Fibroblast of pulmonary artery (primary cell): ENCODE measurements at places on chromosomes 3 and 15.

GRCh38 chr3:27976933-27977332 lies 254.8 kb upstream of the EOMES start:
- peak; percentile 59 for DNase-seq

DNA sequence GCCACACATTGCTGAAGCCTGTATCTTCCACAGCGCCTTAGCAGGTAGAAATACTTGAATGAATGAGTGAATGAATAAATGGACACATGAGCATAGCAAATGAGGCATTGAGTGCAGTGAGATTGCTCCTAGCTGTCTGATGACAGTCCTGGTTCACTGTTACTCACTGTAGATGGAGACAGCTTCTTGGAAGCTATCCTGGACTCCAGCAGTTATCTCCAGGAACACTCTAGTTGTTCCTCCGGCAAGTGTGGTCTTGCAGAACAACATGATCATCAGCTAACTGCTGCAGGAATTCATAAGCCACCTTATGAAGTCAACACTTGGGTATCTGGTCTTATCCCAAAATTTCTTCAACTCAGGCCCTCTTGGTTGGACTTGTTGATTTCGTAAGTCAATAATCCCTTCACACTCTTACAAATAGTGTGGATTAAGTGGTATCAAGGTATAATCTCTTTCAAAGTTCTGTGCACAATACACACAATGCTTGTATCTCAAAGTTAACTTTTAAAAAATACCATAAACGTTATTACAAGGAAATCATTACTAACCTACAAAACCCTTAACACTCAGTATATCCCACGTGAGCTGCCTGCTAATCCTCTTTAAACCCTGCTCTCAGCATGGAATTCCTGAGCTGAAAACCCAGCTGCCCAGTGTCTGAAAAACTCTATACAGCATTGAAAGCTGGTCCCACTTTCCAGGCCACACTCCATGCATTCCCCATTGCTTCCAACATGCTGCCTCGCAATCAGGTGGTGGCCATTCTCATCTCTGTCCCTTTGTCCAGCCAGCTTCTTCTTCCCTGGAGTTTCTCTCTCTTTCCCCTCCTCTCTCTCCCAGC lies 14.4 kb upstream of the ZBTB38 start:
- DNase-seq, result peak; percentile 66

- no peak for DNase-seq
Observed at GRCh38 chr3:106593381-106593780, 724.6 kb upstream of the CBLB start.

- no peak for DNase-seq
Observed at GRCh38 chr3:180875124-180875698, 37.3 kb upstream of the FXR1 start.

DNA sequence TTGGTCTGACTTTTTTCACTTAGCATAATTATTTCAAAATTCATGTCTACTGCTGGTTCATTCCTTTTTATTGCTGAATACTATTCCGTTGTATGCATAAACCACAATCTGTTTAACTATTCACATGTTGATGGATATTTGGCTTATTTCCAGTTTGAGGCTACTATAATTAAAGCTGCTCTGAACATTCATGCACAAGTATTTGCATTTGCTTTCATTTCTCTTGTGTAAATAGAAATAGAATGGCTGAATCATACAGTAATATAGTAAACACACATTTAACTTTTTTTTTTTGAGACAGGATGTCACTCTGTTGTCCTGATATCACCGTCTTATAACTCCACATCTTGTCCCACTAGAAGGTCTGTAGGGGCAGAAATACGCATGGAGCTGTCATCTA lies 57.3 kb downstream of the NMNAT3 start:
- no peak for DNase-seq

DNA sequence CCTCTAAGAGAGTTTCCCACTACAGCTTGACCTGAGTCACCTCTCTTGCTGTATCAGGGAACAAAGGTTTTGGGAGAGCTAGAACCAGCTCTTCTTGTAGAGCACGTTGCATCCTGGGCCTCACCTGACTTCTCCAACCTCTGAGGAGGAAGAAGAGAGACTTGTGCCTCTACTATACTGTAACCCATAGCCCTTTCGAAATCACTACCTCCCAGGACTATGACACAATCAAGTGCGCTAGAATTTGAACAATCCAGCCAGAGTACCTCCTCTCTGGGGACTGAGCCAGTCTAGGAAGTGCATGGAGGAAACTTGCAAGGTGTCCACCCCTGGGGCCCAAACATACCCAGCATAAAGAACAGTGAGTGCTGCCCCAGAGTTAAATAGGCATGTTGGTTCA lies 192.8 kb upstream of the BHLHE40 start:
- no peak for DNase-seq

GRCh38 chr3:44074181-44074580 lies 167.5 kb upstream of the TOPAZ1 start:
- DNase-seq, result no peak

DNA sequence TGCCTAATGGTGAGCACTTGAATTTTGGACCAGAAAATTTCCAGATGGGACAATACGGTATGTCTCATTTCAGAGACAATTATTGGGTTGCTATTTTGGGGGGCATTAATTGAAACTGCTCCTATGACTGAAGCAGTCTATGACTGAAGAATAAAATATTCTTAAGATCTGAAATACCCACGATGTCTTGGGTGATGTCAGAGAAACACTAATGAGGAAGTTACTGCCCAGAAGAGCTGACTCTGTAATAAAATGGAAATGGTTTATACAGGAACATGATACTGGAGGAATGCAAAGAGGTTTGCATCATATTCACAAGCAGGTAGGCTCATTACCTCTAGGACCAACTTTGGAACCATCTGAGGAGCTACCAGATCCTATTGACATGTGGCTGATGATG lies 68.7 kb downstream of the IL12A start:
- DNase-seq, result no peak

DNA sequence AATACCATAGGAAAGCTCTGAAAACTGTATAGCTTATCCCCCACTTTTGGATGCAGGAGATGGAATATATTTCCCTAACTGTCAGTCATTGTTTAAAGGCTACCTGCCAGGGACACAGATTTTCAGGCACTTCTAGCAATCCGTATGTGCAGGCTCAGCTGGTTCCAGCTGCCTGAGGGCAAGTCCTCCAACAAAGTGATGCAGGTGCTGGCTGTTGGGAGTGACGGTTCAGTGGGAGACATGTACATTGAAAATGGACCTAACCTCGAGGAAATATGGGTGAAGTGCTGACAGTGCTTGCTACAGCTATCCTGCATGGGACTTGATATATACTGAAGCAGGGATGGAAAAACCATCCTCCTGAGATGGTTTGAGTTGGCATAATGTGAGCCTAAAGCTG lies 153.1 kb upstream of the GAP43 start:
- DNase-seq, result no peak

GRCh38 chr3:131739211-131739610 lies 236.4 kb upstream of the MRPL3 start:
- no peak for DNase-seq

DNA sequence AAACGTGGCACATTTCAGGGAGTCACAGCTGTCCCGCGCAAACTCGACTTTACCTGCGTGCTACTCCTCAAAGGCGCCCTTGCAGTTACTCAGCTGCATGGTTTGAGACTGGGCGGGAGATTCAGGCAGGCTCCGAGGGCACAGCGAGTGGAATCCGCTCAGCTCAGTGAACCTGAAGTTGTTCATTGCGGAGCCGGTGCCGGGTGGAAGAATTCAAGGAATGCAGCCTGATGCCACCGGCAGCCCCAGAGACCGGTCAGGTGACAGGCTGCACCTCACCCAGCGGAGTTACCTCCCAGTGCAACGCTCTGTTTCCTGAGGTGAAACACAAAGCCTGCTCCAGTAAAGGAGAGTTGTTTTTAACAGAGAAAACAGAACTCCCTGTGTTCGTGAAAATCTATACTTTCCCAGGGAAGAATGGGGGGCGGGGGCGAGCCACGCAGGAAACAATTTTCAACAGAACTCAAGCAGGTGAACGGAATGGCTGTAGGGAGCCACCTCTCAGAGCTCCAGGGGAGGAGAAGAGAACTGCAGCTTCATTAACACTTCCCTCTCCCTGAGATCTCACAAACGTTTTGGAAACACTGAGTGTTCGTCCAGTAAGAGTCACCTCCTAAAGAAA lies 3.8 kb downstream of the VEPH1 start:
- DNase-seq, result peak; percentile 44

DNA sequence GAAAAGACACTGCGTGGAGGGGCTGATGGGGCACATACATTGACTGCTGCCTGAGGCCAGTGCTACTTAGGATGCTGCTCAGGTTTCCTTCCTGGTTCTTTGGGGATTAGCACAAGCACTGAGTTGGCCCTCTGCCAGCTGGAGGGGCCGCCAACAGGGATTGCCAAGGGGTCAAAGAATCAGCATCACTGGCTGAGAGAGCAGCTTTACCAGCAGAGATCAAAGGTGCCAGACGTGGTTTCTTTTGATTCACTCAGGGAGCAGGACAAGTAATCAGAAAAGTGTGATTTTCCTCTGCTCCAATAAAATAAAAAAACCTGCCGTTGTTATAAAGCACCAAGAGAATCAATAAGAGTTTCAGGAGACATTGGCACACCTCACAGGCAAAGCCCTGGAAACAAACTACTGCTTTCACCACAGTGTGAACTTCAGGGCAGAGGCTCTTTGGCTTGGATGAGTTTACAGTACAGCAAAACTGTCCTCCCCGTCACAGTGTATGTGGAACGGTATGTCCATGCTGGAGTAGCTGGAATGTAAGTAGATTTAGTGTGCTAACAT lies 45.8 kb upstream of the FSIP1 start:
- peak; percentile 60 for DNase-seq

DNA sequence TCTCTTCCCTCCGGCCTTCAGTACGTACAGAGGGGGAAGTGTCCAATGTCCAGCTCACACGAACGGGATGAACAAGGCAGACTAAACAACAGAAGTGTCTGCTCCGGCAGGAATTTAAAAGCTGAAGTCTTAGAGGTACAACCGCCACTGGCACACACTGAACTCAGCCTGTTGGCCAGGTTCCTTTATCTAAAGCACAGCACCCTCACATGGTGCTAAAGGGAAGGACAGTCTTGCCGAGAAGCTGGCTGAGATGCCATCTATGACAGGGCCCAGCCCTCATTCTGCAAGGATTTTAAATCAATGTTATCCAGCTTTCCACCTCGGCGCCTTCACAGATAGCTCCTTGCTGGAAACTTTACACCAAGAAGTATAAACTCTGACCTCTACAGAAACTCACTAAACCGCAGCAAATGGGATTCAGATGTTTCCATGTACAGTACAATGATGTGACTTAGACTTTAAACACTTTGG lies 2.8 kb downstream of the ADAMTS17 start:
- DNase-seq, result peak; percentile 89

DNA sequence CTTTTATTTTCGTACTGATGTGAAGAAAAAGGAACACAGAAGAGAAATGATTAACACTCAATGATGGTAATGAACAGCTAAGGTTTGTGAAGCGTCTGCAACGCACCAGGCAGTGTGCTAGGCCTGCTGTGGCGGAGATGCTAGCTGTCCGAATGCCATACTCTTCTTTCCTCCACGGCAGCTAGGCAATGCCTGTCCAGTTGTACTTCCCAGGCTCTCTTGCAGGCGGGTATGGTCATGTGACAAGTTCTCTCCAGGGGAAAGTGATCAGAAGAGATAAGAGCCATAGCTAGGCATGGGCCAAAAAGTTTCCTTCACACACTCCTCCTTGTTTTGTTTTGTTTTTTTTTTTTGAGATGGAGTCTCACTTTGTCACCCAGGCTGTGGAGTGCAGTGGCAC lies 6.7 kb downstream of the TADA3 start:
- no peak for DNase-seq
